Nucleus accumbens (tissue), 56 donors: ENCODE measurements at places on chromosomes 2 and 18.

- DNase-seq = no peak
These were observed 481.6 kb downstream of the LPIN1 start for GRCh38 chr2:12227941-12228608.

GRCh38 chr2:196431957-196432356 is 207.6 kb upstream of the CCDC150 start:
- DNase-seq = peak; percentile 1

- no peak for DNase-seq
These were observed 7.6 kb downstream of the AMER3 start for GRCh38 chr2:130762910-130763385.

- DNase-seq = no peak
These were observed 28.5 kb upstream of the PGAP1 start for GRCh38 chr2:196955036-196955435.

- DNase-seq = no peak
These were observed 19.8 kb downstream of the IWS1 start for GRCh38 chr2:127506510-127506909.

DNA sequence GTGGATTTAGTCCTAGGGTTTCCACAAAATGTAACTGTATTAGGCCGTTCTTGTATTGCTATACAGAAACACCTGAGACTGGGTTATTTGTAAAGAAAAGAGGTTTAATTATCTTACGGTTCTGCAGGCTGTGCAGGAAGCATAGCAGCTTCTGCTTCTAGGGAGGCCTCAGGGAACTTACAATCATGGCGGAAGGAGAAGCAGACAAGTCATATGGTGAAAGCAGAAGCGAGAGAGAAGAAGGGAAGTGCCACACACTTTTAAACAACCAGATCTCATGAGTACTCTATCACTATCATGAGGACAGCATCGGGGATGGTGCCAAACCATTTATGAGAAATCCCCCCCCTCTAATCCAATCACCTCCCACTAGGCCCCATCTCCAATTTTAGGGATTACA is 9.5 kb upstream of the CCDC68 start:
- no peak for DNase-seq

DNA sequence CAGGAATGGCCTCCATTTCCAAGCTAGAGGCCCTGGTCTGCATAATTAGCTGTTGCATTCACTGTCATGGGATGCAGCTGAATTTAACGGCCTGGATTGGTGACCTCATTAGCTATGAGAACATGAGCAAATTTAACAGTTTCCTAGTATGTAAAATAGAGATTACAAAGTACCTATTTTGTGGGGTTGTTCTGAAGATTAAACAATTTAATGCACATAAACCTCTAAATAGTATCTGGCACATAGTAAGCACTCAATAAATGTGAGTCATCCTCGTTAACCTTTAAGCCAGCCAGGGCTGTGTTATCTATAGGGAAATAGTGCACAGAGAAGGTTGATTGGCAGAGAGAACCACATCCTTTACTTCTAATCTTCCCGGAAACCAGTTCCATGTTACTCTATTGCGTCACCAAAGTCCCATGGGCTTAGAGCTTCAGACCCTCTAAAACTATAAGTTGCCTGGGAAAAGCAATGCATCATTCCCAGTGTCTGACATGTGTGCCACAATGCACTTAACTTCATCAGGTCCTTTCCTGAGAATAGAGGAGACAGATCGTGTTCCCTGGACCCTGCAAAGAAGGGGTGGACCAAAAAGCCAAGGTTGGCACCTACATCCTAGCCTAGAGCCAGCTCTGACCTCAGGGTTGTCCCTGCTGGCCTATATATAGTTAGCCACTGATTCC is 196.5 kb downstream of the LNPK start:
- DNase-seq = no peak

DNA sequence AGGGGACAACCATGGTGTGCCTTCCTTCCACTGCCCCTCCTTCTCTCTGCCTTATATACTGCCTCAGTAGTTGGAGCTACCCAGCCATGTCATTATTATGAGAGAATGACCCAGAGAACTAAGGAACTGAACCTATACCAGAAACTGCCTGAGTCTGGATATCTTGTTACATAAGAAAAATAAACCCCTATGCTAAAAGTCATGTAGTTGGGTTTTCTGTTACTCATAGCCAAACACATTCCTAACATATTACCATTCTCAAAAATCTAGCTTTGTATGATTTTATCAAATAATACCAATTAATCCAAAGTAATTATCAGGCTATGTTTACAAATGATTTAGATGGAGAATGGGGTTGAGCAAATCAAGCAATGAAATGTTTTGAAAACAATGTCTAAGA is 15.0 kb upstream of the KLF7 start:
- no peak for DNase-seq

GRCh38 chr2:7825591-7826312 is 856.1 kb upstream of the ID2 start:
- DNase-seq = no peak

- no peak for DNase-seq
These were observed 17.2 kb upstream of the SDC1 start for GRCh38 chr2:20241973-20242726.

DNA sequence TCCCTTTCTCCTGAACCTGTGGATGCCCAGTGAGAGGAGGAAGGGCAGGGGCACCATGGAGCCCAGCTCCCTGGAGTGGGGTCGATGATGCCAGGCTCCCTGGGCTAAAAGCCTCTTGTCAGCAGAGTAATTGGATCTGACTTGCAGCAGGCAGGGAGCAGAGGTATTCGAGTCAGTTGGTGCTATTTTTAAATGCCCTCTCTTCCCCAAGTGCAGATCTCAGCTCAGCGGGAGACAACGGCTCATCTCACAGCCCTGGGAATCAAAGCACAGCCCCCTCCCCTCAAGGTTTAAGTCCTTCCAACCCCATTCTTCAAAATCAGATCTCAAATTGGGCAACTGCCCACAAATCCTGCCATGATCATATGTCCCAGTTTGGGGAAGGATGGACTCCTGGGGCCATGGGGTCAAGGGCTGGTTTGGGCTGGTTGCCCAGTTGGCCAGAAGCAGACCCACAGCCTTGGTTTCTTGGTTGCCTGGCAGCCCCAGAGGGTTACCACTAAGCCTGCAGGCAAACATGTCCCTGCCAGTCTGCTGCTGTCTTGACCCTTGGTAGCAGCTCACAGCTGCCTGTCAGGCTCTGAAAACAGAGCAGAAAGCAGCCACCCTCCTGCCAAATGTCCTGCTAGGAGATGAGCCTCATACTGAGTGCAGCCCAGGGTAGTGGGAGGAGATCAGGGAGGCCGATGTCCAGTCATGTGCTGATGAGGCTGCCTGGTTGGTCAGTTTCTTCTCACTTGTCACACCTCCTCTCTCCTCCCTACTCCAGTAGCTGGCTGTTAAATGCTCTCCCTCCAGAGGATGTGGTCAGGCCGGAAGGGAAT is 244.9 kb downstream of the LOXHD1 start:
- DNase-seq = no peak

DNA sequence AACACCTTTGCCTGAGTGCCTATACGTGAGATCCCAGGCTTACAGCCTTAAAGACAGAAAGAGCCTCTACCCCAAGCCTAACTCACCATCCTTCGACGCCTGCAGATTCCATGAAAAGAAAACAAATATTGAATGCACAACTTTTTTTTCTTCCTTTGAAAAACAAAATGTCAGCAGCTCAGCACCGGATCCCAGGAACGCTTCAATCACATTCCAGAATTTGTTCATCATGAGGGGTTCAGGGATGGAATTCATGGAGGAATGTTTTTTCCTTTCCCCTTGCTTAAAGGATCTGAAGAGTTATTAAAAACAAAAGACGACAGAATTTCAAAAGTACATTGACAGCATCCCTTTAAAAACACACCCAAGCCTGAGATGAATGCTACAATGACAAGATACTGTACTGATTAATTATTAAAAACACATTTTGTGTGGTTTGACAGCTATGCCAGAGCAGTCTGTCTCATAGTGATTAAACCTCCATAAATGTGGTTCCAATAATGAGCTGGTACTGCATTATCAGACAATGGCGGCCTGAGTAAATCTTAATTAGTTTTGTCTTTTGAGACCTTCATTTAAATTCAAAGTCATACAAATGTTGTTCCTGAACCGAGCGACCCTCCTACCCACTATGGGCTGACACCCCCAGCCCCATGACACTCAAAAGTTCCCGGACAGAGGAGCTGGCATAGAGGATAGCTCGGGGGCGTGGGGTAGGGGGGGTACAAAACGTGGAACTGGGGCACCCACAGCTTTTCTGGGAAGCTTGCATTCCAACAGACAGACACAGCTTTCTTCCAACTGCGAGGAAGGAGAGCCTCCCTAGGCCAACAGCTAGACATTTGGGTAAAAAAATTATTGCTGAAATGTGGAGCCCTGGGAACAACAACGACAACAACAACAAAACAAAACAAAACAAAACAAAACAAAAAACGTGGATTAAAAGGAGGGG is 227.5 kb downstream of the TTC32 start:
- no peak for DNase-seq

- peak; percentile 4 for DNase-seq
These were observed 38.3 kb downstream of the OXER1 start for GRCh38 chr2:42725657-42726056.

DNA sequence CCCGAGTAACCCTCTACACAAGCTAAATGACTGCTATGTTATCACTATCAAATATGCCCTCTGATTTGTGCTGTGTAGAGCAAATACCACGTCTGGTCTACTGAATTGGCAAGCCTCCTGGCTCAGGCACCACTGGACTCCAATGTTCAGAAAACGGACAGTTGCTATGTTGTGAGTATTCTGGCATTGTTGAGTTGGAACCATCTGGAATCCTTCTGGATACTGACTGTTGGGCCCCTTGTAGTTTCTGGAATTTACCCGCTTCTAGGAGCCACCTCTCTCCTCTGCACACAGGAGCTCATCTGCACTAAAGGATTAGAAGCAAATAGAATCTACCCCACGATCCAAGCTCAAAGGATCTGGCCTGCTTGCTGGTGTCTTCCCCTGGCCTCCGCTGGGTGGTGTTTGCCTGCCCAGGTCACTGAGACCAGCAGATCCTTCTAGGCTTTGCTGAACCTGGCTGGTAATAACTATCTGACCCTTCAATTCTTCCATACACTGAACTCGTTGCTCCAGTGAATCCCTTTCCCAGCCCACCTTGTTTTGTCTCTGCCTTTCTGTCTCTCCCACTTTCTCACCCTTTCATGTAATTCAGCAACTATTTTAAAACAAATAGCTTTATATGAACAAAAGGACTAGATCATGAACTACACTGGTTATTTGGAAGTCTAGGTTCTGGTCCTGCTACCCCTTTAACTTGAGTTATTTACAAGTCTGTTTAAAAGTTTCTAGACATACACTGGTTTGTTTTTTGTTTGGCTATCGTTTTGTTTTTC is 2.1 kb upstream of the HAAO start:
- no peak for DNase-seq

- DNase-seq = no peak
These were observed 33.6 kb downstream of the ZCCHC2 start for GRCh38 chr18:62556397-62556796.

GRCh38 chr18:70181015-70181414 is 24.5 kb downstream of the RTTN start:
- no peak for DNase-seq

GRCh38 chr2:224101820-224102630 is 62.9 kb upstream of the SERPINE2 start:
- no peak for DNase-seq

GRCh38 chr2:236402033-236402790 is 138.0 kb upstream of the ASB18 start:
- no peak for DNase-seq

- no peak for DNase-seq
These were observed 213.8 kb downstream of the HRH4 start for GRCh38 chr18:24674200-24674599.
